ENCODE measurements at places on chromosomes 7 and 10. TPM values are rescaled to one million over a fixed set of nuclear protein-coding genes. Genes with fewer than 3 reads are reported as not detected.

Gene USP6NL
- total RNA-seq: 33.0 TPM

Gene DHX32
- 54.0 TPM for total RNA-seq

Gene TACC2
- 32.2 TPM for total RNA-seq

Gene NUTM2E
- 0.46 TPM for total RNA-seq

Gene UBN2
- 22.2 TPM for total RNA-seq

Gene AKR1C8
- total RNA-seq: not detected

Gene CALCR
- 0.62 TPM for total RNA-seq

Gene TMEM139
- total RNA-seq: 0.23 TPM

Gene CARD11
- total RNA-seq: 3.9 TPM

Gene STEAP1
- 1.0 TPM for total RNA-seq
